ENCODE measurements at places on chromosomes 1 and 21. TPM values are rescaled to one million over a fixed set of nuclear protein-coding genes. Genes with fewer than 3 reads are reported as not detected.

SYT6 gene
- total RNA-seq: not detected

TCHHL1 gene
- total RNA-seq: not detected

CXADR gene
- total RNA-seq: 5.1 TPM

NPHP4 gene
- total RNA-seq: 3.9 TPM

S100A1 gene
- total RNA-seq: not detected

GBP5 gene
- 3.4 TPM for total RNA-seq

GRCh38 chr21:14318578-14318977, 64.4 kb downstream of the HSPA13 start:
- no peak for DNase-seq

DNA sequence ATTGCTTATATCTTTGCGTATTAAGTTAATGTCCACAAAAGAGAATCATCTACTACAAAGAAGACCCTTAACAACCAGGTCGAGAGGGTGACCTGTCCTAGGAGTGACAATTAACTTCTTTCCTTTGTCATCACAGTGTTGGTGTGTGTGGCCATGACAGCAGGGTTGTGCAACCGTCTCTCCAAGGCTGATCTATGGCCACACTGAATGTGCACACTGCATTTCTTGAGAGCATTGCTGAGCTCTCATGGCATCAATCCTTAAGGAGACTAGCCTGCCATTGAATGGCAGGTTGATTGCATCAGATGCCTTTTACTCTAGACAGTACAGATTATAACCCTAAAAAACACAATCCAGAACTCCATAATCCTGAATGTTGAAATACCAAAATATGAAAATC, 86.5 kb upstream of the OLFM3 start:
- DNase-seq: no peak

- no peak for DNase-seq
Measured at GRCh38 chr1:111884772-111885443, 104.6 kb downstream of the KCND3 start.

- no peak for DNase-seq
Measured at GRCh38 chr1:191582169-191582568, 576.1 kb upstream of the RGS18 start.

- DNase-seq: peak; percentile 84
Measured at GRCh38 chr1:116377541-116378529, 4.8 kb downstream of the ATP1A1 start.

- no peak for DNase-seq
Measured at GRCh38 chr21:17746920-17747319, 72.2 kb downstream of the C21orf91 start.

DNA sequence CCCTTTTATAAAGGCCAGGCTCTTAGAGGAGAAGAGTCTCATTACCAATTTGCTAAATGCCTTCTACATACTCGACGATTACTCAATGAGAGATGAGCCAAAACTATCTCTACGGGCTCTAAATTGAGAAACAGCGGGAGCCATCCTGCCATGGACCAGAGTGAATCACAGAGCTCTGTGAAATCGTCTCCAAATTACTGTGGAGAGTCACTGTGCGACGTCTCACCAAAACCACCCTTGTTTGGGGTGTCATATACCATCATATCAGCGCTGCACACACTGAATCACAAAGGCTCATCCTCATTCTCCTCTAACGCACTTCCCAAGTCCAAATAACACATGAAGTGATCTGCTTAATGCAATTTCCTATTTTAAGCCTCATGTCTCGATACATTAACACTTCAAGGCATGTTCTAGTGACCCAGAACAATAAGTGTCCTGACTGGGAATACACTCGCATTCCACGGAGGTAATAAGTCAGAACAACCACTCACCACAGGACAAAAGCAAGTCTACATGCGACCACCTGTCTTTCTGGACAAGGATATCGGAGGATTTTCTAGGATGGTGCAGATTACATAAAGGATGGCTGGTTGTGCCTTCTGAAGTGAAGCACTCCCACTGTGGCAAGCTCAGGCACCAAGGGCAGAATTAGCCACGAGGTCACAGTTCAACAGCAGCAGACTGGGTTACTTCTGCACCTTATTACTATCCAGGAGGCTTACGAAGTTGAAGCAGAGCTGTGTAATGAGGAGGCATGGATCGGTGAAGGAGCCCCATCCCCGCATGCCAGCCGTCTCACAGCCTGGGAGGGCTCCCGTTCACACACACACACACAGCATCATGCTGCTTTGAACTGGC, 44.3 kb downstream of the NID1 start:
- DNase-seq: no peak

- DNase-seq: no peak
Measured at GRCh38 chr1:183379951-183380350, 38.2 kb downstream of the NMNAT2 start.

DNA sequence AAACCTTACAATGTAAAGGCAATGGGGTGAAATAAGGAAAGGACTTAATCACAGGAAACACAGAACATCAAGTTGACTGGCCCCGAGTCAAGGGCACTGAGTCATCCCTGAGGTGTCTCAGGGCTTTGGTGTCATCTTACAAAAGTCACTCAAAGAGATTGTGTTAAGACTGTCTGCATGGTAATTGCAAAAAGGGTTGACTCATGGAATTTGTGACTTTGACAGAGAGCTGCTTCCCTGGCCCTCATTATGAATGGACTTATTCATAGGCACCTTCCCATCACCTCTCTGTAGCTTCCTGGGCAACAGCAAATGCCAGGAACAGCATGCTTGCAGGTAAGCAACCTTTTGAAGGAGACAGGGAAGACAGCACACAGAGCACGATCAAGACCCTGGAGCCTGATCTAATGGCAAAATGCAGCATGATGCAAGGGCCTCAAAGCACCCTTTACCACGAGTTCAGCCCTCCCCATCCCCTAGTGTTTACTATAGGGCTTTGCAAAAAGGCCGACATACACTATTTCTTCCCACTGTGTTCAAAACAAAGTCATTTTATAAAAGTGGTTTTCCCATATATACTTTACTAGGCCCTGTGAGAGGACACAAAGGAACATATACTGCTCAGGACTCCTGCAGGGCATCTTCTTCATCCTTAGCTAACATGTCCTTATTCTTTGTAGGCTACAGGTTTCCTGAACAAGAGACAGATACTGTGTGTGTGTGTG, 17.1 kb downstream of the ZP4 start:
- peak; percentile 93 for DNase-seq

DNA sequence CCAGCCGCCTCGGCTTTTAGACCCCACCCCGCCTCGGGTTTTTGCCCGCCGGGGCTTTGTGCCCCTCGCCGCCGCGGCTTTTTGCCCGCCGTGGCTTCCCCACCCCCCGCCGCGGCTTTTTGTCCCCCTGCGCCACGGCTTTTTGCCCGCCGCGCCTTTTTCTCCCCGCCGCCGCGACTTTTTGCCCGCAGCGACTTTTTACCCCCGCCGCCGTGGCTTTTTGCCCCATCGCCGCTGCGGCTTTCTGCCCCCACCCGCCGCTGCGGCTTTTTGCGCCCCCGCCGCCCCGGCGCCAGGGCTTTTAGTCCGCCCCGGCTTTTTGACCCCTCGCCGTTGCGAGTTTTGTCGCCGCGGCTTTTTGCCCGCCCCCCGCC, 474.4 kb downstream of the FAM72C start:
- DNase-seq: peak; percentile 4

DNA sequence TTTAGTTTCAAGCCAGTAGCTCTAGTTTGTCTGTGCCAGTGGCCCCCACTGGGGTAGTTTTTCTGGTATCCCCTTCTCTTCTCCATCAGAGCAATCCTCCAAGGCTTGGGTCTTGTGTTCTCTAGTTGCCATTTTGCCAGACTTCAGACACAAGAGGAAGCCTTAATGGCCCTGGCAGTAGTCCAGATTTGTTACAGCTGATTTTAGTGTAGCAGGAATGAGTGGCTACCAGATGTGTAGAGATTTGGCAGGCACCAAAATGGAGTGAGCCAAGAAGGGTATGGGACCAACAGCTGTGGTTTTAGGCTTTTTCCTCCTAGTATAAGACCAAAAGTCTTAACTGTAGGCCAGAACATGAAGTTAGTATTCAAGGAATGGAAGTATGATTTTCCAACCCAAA, 56.8 kb downstream of the ACP6 start:
- no peak for DNase-seq

GRCh38 chr1:29033829-29034466, 89.8 kb downstream of the TMEM200B start:
- peak; percentile 19 for DNase-seq
